Activated gamma-delta T cell treated with anti-CD3 and anti-CD28 coated beads, Interleukin-2, amount 50 U/mL, for 16 hours (primary cell): ENCODE measurements at places on chromosomes 16 and 17.

DNA sequence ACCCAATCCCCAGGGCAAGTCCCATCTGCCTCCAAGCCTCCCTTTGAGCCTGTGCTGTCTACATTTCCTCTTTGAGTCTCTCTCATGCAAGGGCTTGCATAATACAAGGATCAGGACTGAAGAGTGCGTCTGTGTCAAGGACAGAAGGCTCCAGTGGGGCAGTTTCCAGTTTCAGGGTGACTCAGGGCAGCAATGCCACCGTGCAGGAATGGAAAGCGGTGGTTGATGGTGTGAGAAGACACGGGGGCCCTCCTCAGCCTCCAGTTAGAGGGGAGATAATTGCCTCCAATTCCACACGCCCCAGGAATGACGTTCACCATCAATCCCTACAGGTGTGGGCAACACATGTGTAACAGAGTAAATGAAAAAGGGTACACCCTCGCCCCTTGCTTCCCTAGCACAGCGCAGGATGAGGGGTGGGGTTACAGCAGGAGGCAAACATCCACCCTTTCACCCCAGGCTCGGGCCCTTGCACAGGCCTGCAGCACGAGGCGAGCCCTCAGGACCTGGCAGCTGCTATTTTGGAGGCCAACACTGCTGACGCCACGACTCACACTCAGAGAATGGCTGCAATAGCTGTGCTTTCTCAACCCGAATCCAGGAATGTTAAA is 24.8 kb upstream of the SLC25A19 start:
- DNase-seq, result no peak

DNA sequence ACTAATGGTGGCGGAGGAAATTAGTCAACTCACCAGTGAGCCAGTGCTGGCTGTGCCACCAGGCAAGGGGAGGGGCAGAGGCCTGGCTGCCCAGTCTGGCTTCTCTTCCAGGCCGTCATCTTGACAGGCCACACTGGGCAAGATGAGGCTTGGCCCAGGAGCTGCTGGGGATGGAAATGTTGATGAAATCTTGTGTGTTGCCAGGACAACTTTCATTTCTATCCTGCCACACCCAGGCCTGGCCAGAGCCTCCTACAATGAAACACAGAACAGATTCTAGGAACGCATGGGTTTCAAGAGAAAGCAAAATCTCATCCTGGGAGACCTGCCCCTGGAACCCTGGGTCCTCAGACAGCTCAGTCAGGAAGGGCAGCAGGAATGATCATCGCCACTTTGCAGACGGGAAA is 9.3 kb downstream of the HEXIM2 start:
- DNase-seq, result no peak

DNA sequence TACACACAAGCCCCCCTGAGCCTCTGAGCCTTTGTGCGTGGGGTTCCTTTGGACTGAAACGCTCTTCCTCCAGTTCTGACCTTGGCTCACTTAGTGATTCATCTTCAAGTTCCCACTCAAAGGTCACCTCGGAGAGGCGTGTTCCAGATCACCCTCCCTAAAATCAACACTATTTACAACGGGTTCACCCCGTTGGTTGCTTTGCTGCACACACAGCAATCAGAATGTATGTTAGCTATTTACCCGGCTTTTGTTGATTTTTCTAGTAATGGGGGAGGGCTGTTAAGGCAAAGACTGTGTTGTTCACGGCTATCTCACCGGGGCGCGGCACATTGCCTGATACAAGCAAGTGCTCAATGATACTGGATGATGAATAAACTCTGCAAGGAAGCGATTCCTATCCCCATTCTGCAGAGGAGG is 977 bp downstream of the NAGPA start:
- DNase-seq, result no peak

- peak; percentile 44 for DNase-seq
Observed at GRCh38 chr17:76384222-76384986, at the start of gene SPHK1. TSS of gene SPHK1 (plus strand) at chr17:76384609. CDS start at chr17:76385645, 1,036 bp downstream.

GRCh38 chr16:31371619-31372484 is 16.9 kb downstream of the ITGAX start:
- DNase-seq, result no peak

GRCh38 chr17:46732754-46733398 is 85.6 kb downstream of the WNT3 start:
- DNase-seq, result no peak

- no peak for DNase-seq
Observed at GRCh38 chr16:85466304-85466700, 146.8 kb upstream of the GSE1 start.

DNA sequence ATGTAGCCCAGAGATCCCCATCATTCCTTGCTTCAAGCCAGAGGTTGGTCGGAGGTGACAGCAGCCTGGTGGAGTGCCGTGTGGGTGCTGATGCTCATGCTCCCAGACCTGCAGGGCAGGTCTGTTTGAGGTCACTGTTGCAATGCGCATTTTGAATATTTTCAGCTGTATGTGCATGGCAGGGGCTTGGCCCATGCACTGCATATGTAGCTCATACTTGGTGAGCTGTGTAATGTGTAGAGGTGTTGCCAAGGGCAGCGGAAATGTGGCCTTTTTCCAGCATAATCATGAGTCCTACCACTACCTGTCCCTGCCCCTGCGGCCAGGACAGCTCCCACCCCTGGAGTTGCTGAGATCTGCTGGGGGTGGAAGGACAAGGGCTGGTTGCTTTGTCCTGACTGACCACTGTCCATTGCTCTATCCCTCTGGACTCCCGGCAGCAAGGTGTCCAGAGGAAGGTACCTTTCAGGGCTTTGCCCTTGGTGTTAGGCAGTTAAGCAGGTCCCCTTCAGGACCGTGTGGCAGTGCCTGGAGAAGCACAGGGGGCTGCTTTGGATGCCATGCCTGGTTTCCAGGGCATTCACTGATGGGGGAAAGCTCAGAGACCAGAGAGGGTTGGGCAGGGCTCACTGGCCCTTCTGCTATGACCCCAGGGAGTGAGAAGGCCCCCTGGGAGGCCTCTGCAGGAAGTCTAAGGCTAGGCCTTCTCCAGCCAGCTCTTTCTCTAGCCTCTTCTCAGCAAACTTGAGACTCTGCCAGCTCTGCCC is 215.2 kb downstream of the NTN1 start:
- no peak for DNase-seq

DNA sequence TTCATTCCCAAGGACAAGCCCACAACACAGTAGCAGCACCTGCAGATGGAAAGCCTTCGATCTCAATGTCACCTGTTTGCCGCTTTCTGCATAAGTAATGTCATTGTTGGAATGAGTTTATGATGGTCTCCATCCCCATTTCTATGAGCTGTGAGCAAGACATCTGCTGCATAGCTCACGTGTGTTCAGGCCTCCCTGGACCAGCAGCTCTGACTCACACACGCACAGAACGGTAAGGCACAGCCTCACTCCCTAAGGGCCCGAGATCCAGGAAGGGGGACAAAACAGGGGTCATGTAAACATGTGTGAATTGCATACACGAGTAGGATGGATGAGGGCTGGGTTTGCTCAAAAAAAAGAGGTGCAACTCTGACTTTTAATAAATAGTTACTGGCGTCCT is 223.1 kb downstream of the SOX9 start:
- no peak for DNase-seq

DNA sequence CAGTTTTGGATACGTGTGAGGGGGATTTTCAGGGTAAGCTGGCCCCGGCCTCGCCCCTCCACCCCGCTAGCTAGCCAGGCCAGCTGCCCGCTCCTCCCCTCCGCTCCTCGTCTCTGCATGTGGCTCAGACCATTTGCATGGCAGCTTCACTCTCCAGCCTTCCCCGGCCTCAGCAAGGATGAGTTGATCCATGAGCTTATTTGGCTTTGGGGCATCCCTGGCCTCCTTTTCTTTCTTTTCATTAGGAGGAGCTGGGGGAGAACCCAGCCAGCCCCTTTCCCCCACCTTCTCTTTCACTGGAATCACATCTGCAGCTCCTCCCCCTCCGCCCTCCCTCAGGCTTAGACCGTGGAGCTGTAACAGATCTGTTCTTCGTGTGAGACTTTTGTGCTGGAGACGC is 30.7 kb downstream of the ELAC2 start:
- DNase-seq, result no peak

DNA sequence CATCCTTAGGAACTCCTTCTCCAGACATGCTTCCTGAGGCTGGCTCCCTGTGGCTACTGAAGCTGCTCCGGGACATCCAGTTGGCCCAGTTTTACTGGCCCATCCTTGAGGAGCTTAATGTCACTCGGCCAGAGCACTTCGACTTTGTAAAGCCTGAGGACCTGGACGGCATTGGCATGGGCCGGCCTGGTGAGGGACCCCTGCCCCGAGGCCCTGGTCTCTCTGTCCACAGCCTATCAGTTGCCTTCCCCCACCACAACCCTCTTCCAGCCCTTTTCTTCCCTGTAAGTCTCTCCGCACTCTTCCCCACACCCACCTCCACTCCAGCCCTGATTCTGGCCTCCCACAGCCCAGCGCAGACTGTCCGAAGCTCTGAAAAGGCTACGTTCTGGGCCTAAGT is 2.0 kb downstream of the TNK1 start:
- DNase-seq, result no peak

DNA sequence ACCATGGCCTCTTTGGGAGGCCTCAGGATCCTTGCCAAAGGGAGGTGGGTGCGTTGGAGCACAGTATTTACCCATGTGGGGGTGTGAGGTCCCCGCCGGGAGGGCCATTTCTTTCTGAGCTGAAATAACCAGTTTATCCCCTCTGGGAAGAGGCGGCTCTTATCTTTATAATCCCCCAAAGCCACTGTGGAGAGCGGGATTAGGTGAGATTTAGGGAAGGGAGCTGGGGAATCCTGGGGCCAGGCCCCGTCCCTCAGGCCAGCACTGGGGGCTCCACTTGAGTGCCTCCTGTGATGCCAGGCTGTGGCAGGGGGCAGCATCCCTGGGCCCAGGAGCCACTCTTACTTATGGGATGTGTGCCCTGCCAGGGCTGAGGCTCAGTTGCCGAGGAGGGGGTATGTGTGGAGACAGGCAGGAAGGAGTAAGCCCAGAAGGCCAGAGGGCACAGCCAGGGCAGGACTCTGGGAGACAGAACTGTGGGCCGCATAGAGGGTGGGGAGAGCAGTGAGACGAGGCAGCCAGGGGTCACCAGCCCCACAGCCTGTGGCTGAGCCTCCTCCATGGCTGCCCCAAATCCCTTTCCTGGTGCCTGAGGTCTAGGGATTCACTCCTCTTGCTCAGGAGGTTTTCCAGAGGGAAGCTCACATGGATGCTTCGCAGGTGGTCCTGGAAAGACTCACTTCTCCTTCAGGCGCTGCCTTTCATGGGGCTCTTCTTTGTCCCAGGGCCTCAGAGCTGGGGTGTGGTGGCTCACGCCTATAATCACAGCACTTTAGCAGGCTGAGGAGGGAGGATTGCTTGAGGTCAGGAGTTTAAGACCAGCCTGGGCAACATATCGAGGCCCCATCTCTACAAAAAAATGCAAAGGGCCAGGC is 25.0 kb downstream of the TMEM94 start:
- no peak for DNase-seq

GRCh38 chr17:29959658-29960337 is 18.4 kb downstream of the EFCAB5 start:
- DNase-seq, result no peak

DNA sequence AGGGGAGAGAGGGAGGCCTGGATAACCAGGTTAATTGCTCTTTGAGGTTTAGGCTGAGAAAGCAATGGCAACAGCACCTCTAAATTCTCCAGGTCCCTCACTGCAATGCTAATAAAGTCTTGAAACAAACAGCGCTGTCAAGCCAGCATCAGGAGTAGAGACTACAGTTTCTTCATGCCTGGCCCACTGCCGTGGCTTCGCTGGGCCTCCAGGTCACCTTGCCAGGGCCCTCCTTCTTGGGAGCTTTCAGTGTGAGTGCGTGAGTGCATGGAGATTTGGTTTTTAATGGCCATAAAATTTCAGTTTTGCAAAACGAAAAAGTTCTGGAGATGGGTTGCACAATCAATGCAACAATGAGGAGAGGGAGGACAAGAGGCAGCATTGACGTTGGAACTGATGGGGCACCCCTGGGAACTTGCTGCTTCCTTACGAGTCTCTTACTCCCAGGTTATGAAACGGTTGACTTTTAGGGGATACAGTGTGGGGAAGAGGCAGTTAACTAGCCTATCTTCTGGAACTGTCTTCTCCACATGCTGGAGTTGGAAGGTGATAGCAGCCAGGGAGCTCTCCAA is 229.4 kb downstream of the XYLT1 start:
- no peak for DNase-seq

GRCh38 chr17:41917192-41917591 is 1.6 kb downstream of the ACLY start:
- DNase-seq, result no peak

DNA sequence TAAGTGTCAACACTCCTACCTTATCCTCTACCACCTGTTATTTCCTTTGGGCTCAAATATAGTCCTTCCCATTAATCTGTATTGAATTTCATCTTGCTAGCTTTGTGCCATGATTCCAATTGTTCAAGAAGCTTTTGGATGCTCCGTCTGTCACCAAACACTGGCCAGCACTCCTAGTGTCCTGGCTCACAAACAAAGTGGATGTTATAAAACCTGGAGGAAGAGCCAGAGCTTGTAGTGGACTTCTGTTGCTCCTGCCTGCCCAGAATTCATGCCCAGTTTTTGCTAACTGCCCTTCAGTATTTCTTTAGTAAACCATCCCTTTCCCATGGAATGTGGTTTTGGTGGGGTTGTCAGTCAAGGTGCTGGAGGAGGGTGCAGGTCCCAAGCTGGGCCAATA is 77.2 kb upstream of the HS3ST2 start:
- no peak for DNase-seq

GRCh38 chr17:6496640-6497441 is 52.6 kb downstream of the PIMREG start:
- no peak for DNase-seq

DNA sequence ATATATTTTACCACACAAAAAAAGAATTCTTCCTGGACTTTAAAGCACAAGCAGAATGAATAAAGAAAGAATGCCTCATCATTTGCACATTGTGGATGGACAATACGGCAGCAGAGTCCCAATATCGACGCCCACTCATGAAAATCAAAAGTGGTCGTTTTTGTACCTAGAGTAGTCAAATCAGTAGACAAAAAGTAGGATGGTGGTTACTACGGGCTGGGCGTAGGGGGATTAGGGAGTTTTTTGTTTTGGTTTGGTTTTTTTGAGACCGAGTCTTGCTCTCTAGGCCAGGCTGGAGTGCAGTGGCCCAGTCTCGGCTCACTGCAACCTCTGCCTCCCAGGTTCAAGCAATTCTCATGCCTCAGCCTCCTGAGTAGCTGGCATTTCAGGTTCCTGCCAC is 8.6 kb upstream of the CENPV start:
- no peak for DNase-seq

DNA sequence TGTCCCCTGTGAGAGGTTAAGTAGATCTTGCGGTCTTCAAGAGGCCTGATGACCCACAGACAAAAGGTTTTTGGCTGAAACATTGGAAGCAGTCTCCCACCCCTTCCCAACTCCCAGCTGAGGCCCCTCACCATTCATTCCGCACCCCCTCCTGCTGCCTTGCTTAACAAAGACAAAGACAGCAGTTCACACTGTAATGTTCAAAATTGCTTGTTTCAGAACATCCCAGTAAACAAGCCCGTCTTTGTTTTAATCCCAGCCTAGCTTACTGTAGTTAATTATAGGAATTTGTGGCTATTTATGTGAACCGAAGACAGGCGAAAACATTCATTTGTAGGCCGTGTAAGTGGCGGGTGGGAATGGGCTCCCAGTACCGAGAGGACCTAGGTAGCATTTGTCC is 55.7 kb downstream of the IRX5 start:
- DNase-seq, result no peak
